ENCODE measurements at places on chromosomes 1 and 21. TPM values are rescaled to one million over a fixed set of nuclear protein-coding genes. Genes with fewer than 3 reads are reported as not detected.
A peak's percentile ranks its signal among the peaks of the same experiment; 100 is the strongest.

GRCh38 chr1:28200234-28200873 is 23.9 kb upstream of the PTAFR start:
- H3K27me3 ChIP-seq, result no peaks in the 10 kb centered on the region
- H3K27ac ChIP-seq, result no peak overlapping the region
- peaks cover 21% of the 10 kb centered on the region for H3K4me1 ChIP-seq
- no peak overlapping the region for H3K4me3 ChIP-seq
- peaks cover 44% of the 10 kb centered on the region for H3K36me3 ChIP-seq

- H3K4me3 ChIP-seq, result no peak overlapping the region
- H3K27ac ChIP-seq, result no peak overlapping the region
- H3K4me1 ChIP-seq, result no peaks in the 10 kb centered on the region
- DNase-seq, result no peak
- no peaks in the 10 kb centered on the region for H3K36me3 ChIP-seq
These were observed 37.1 kb upstream of the EXO1 start for GRCh38 chr1:241810769-241811405.

GRCh38 chr1:208007938-208008342 is 97.0 kb upstream of the CD34 start:
- H3K4me3 ChIP-seq, result no peak overlapping the region
- DNase-seq, result no peak
- no peaks in the 10 kb centered on the region for H3K36me3 ChIP-seq
- no peak overlapping the region for H3K27ac ChIP-seq
- H3K4me1 ChIP-seq, result no peaks in the 10 kb centered on the region

DNA sequence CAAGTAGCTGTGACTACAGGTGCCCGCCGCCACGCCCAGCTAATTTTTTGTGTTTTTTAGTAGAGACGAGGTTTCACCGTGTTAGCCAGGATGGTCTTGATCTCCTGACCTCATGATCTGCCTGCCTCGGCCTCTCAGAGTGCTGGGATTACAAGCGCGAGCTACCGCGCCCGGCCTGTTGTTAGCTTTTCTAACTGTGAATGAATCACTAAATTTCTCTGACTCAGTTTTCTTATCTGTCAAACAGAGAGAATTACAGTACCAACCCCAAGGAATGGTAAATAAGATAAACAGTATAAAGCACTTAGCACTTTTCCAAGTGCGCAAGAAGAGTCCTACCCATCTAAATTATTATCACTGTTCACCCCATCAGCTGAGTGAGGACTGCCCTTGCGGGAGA is 193.6 kb downstream of the VAV3 start:
- H3K27me3 ChIP-seq, result no peaks in the 10 kb centered on the region
- no peak overlapping the region for H3K27ac ChIP-seq
- H3K4me1 ChIP-seq, result peaks cover 3% of the 10 kb centered on the region
- no peak for DNase-seq
- H3K4me3 ChIP-seq, result no peak overlapping the region
- H3K36me3 ChIP-seq, result 0 out of 2 replicates have a peak, but pooled peaks cover 4% of the 10 kb centered on the region

- H3K27me3 ChIP-seq, result no peaks in the 10 kb centered on the region
- H3K4me1 ChIP-seq, result peaks cover 7% of the 10 kb centered on the region
- H3K27ac ChIP-seq, result no peak overlapping the region
- no peak overlapping the region for H3K4me3 ChIP-seq
These were observed 443.6 kb downstream of the PLPP3 start for GRCh38 chr1:56135864-56136147.

DNA sequence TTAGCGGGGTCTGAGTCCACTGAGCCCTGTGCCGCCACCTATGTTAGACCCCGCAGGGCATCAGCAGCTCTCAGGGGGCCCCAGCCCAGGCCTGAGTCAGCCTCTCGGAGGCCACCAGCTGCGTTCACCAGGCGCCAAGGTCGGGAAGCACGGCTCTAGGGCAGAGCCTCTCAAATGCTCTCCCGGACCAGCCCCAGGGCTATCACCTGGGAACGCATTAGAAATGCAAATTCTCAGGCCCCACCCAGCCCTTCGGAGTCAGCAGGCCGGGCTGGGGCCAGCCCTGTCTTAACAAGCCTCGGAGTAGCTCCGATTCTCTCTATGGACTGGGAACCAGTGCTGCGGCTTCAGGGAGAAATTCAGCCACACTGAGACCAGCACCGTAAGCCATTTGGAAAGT is 37.2 kb upstream of the TSPEAR start:
- H3K27ac ChIP-seq, result peak overlapping the region; percentile 99
- peak; percentile 84 for DNase-seq
- H3K36me3 ChIP-seq, result peaks cover 48% of the 10 kb centered on the region
- peaks cover 54% of the 10 kb centered on the region for H3K4me1 ChIP-seq
- peak overlapping the region; percentile 75 for H3K4me3 ChIP-seq

- peaks cover 25% of the 10 kb centered on the region for H3K4me1 ChIP-seq
- no peak overlapping the region for H3K4me3 ChIP-seq
- H3K36me3 ChIP-seq, result peaks cover 6% of the 10 kb centered on the region
- DNase-seq, result no peak
- no peaks in the 10 kb centered on the region for H3K27me3 ChIP-seq
These were observed 16.1 kb downstream of the C1orf52 start for GRCh38 chr1:85243372-85243771.

- H3K4me3 ChIP-seq, result no peak overlapping the region
- H3K4me1 ChIP-seq, result peaks cover 32% of the 10 kb centered on the region
- peaks cover 6% of the 10 kb centered on the region for H3K27me3 ChIP-seq
- peak; percentile 69 for DNase-seq
- no peaks in the 10 kb centered on the region for H3K36me3 ChIP-seq
These were observed 109.4 kb upstream of the WNT4 start for GRCh38 chr1:22252251-22252650.

DNA sequence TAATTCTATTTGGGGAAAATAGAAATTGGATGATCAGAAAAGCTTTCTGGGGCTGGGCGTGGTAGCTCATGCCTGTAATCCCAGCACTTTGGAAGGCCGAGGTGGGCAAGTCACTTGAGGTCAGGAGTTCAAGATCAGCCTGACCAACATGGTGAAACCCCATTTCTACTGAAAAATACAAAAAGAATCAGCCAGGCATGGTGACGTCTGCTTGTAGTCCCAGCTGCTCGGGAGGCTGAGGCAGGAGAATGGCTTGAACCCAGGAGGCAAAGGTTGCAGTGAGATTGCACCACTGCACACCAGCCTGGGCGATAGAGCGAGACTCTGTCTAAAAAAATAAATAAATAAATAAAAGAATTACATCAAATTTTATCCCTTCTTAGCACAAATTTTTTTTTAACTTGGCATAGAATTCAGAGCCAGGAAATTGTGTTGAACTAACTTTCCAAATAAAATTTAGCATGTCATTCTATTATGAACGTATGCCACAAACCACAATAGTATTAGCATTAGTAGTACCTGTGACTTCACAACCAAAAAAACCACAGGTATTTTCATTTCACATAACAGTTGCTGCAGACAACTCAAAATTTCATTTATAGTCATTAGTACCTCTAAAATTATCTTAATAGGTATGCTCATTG is 4.5 kb upstream of the ANKRD13C start:
- H3K27me3 ChIP-seq, result no peaks in the 10 kb centered on the region
- H3K4me3 ChIP-seq, result no peak overlapping the region
- DNase-seq, result no peak
- H3K27ac ChIP-seq, result no peak overlapping the region
- peaks cover 29% of the 10 kb centered on the region for H3K4me1 ChIP-seq
- H3K36me3 ChIP-seq, result no peaks in the 10 kb centered on the region

DNA sequence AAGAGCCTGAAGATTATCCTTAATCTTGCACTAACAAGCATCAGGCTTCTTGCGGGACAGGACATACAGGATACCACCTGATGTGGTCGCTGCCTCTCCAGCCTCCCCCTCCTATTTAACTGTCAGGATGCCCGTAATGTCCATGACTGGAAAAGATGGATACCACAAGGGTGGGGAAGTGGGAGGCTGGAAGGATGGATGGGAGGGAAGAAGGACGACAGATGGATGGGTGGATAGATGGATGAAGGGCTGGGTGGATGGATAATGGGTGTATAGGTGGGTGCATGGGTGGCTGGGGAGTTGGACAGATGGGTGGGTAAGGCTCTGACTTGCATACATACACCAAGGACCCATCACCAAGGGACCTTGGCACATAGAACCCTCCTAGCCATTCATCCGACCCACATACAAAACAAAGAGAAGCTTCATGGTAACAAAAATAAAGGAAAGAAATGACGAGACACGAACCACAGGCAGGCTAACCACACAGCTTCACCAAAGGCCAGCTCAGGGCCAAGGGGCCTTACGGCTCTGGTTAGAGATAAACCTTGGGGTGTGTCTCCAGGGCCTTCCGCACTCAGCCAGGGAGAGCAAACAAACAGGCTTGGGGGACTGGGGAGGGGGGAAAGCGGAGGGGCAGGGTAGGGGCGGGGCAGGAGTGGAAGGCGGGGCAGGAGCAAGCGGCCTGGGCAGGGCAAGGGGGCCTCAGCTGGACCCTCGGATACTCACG is 50.5 kb downstream of the HSPG2 start:
- DNase-seq, result no peak
- no peak overlapping the region for H3K4me3 ChIP-seq
- H3K4me1 ChIP-seq, result no peaks in the 10 kb centered on the region
- no peaks in the 10 kb centered on the region for H3K27me3 ChIP-seq

GABRD gene
- total RNA-seq, result 1.8 TPM

LORICRIN gene
- total RNA-seq, result not detected

RGS8 gene
- total RNA-seq, result 0.07 TPM
